ENCODE measurements at places on chromosomes 2 and 18. TPM values are rescaled to one million over a fixed set of nuclear protein-coding genes. Genes with fewer than 3 reads are reported as not detected.

GRCh38 chr2:104598636-104599035, 255.3 kb upstream of the POU3F3 start:
- DNase-seq: no peak

DNA sequence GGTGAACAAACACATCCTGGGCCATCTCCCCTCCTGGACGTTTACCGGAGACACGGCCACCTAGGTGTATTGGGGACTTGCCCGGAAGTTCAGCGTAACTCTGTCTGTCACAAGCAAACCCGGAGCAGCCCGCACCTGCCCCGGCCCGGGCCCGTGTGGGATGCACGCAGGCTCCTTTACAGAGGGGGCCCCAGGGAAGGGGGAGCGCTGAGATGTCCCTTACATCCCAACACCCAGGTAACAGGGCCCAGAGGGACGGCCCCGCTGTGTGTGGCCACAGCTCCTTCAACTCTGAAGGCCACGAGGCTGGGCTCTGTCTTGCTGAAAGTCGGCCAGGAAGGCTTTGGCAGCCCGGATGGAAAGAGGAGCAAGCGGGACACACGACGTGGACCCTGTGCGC, 212.8 kb downstream of the TWIST2 start:
- no peak for DNase-seq

NEMP2 gene
- 1.9 TPM for total RNA-seq

TRAF3IP1 gene
- total RNA-seq: 8.8 TPM

DNA sequence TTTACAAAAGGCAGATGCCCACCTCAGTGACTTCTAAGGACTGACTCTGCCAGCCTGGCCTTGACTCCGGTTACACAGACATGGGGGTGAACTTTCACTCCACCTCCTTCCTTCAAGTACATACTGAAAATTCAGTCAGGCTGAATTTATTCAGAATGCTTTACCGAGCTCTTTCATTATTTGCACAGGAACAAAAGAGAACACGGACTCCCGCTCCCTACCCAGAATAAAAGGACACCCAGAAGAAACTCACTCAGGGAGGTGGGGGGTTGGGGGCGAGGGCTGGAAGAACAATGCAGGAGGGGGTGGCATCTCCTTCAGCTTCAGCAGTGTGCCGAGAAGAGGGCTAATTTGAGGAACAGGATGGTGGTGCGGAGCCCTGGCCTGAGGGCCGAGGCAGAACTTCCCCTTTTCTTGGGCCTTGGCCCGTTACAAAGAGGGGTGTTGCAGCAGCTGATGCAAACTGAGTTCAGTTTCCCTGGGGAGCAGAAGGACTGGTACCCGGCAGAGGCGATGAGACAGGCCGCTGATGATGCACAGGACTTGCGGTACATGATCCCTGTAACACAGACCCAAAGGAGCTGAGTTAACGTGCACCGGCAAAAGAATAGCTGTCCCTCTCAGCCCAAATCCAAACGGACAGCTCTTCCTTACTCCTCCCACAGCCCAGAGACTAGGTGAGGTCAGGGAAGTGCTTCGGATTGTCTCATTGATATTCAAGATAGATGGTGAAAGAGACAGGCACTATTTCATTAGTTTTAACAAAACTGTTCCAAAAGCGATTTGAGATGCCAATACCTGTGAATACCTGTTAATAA, 24.1 kb downstream of the LYPD1 start:
- no peak for DNase-seq

SETBP1 gene
- 1.5 TPM for total RNA-seq

DNA sequence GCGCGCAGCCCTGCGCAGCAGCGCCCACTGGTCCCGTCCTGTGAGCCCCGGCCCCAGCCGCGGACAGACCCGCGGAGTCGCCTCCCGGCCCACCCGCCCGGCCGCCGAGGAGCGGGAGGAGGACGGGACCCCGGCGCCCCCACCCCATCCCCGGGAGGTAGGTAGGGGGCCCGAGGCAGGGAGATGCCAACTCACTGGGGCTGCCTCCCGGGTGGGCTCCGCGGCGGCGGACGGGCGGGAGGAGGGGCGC, 160 bp downstream of the SPTBN1 start:
- DNase-seq: no peak

Measured in glomerular endothelial cell (primary cell).